AML-193 (cell line): ENCODE measurements at places on chromosomes 6 and 20.

DNA sequence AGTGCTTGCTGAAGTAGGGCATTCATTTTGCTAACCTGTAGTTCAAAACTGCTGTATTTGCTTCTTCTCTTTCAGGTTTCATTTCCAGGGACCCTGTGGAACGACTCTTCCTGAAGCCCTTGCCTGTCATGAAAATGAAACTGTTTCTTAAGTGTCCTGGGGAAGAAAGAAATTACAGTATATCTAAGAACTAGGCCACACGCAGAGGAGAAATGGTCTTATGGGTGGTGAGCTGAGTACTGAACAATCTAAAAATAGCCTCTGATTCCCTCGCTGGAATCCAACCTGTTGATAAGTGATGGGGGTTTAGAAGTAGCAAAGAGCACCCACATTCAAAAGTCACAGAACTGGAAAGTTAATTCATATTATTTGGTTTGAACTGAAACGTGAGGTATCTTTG, 3.4 kb upstream of the NOL7 start:
- DNase-seq = no peak

GRCh38 chr6:22904431-22904830, 335.1 kb downstream of the HDGFL1 start:
- DNase-seq = no peak

- no peak for DNase-seq
Measured at GRCh38 chr6:21767891-21768648, 174.5 kb downstream of the SOX4 start.

GRCh38 chr6:43181621-43181941, 415 bp upstream of the CUL9 start:
- no peak for DNase-seq

- DNase-seq = no peak
Measured at GRCh38 chr6:25384967-25385366, 105.8 kb downstream of the CARMIL1 start.

- DNase-seq = no peak
Measured at GRCh38 chr6:161168281-161168891, 105.5 kb downstream of the AGPAT4 start.

- no peak for DNase-seq
Measured at GRCh38 chr6:128067446-128068118, 166.7 kb upstream of the THEMIS start.

DNA sequence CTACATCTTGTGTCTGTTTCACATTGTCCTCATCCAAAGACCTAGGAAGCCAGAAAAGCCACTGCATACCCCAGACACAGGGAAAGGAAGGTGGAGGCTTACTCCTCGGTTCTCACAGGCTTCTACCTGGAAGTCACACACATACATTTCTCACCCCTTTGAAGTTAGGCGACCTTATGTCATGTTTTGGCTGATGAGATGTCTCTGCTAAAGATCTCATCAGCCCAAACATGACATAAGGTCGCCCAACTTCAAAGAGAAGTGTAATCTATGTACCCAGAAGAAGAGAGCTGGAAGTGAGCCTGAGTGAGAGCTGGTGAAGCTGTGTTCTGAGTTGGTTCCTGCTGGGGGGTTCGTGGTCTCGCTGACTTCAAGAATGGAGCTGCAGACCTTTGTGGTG, 47.5 kb upstream of the SLC22A23 start:
- no peak for DNase-seq

GRCh38 chr20:40686434-40686882, 2.6 kb downstream of the MAFB start:
- DNase-seq = no peak

- DNase-seq = no peak
Measured at GRCh38 chr6:38262026-38262425, 377.7 kb downstream of the BTBD9 start.

GRCh38 chr6:11311970-11312369, 79.5 kb upstream of the NEDD9 start:
- DNase-seq = no peak

GRCh38 chr20:4017051-4017712, 1.8 kb upstream of the RNF24 start:
- peak; percentile 82 for DNase-seq
